RKO (cell line): ENCODE measurements at places on chromosomes 11 and 22.

DNA sequence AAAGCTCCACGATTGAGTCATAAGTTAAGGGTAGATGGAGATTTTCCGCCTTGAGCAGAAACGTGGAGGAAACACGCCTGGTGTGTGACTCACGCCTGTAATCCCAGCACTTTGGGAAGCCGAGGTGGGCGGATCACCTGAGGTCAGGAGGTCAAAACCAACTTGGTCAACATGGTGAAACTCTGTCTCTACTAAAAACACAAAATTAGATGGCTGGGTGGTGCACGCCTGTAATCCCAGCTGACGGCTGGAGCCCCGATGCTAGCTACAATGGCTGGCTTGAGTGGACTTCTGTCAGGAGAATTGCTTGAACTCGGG, 17.3 kb upstream of the DGCR8 start:
- no peak for DNase-seq

GRCh38 chr11:66221012-66221411, 47.4 kb upstream of the RAB1B start:
- DNase-seq = no peak

- no peak for DNase-seq
These were observed 459.5 kb upstream of the CNTN5 start for GRCh38 chr11:98561252-98561651.

GRCh38 chr11:77082838-77083565, 16.2 kb downstream of the CAPN5 start:
- DNase-seq = no peak

DNA sequence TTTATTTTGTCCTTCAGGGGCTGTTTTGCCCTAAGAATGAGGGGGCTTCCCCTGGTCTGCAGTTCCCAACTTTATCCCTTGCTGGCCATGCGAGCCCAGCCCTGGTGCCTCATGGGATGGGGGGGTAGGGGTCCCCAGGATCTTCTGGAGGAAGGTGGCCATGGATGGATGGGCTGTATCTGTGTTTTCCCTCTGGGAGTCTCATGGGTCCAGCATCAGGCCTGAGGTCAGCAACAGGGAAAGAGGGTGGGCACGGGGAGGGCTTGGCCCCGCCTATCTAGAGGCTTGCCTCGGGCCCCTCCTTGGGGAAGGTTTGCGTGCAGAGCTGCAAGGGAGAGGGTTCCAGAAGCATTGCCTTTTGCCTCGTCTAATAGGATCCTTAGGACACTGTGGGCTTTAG, 10.8 kb upstream of the ADORA2A start:
- no peak for DNase-seq
